ENCODE measurements at places on chromosomes 3 and 15.

DNA sequence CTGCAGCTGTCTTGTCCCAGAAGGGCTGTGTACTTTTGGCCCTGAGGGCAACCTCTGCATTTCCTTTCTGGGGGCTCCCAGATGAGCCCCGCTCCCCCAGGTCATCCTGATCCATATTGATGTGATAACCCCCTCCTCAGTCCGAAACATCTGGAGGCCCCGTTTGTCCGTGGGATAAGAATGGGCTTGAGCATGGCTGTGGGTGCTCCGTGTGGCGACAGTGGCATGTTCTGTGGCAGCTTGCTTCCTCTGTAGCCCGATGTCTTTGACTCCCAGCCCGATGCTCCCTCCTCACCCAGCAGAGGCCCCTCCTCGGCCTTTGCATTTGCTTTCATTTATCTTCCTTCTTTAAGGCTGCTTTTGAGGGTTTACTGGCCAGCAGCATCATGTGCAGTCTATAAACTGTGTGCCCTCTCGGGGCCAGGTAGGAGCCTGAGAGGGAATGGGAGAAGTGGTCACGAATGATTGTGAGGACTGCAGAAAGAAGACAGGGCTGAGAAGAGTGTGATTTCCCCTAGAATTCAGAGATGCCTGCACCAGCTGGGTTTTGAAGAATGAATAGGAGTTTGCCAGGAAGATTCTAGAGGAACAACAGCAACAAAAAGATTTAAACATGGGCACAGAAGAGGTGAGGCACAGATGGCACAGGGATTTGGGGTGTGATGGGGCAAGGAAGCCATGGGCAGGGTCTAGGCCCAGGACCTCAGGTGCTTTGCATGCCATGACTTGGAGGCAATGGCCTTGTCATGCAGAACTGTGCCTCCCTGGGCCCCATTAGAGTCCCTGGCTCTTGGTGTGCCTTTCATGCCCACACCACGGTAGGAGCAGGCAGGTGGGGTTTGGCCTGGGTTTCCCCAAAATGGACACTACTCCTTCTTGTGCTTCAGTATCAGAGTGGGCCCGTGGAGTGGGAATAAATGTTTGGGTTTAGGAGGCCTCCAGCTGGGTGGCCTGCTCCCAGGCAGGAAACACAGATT, 34.2 kb downstream of the APBA2 start:
- no peak for DNase-seq

- no peak for DNase-seq
Measured at GRCh38 chr3:157174290-157174648, 14.3 kb upstream of the CCNL1 start.

DNA sequence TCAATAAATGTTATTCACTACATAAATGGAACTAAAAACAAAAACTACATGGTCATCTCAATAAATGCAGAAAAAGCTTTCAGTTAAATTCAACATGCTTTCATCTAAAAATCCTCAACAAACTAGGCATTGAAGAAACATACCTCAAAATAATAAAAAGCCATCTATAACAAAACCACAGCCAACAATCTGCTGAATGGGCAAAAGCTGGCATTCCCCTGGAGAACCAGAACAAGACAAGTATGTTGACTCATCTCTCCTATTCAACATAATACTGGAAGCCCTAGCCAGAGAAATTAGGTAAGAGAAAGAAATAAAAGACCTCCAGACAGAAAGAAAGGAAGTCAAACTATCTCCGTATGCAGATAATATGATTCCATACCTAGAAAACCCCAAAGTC, 759.9 kb downstream of the EPHA3 start:
- DNase-seq = no peak

GRCh38 chr3:29531644-29532043, 250.8 kb downstream of the RBMS3 start:
- no peak for DNase-seq

DNA sequence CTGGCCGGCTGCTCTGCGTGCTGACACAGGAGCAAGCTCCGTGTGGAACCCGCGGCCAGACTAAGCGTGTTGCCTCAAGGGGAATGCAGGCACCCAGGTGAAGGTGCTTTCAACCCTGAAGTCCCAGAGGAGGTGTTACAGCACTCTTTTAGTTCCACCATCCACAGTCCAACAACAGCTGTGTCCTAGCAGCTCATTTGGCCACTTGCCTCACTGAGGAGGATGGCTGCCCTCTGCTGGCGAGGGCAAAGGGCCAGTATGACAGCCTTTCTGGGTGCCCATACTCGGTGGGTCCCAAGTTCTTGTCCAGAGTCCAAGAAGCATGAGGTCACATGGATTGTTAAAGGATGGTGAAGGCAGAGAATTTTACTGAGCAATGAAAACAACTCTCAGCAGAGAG, 87.8 kb downstream of the C3orf85 start:
- no peak for DNase-seq

GRCh38 chr3:185632996-185633395, 46.9 kb downstream of the SENP2 start:
- no peak for DNase-seq
